Ascending aorta (tissue), 2 donors: ENCODE measurements at places on chromosomes 6 and 20.

- no peak for DNase-seq
Measured at GRCh38 chr20:36817496-36817895, 43.9 kb upstream of the DSN1 start.

- DNase-seq = peak; percentile 50
Measured at GRCh38 chr6:7201732-7202541, 94.2 kb downstream of the RREB1 start.

GRCh38 chr6:12165722-12166280 lies 124.4 kb upstream of the EDN1 start:
- no peak for DNase-seq

DNA sequence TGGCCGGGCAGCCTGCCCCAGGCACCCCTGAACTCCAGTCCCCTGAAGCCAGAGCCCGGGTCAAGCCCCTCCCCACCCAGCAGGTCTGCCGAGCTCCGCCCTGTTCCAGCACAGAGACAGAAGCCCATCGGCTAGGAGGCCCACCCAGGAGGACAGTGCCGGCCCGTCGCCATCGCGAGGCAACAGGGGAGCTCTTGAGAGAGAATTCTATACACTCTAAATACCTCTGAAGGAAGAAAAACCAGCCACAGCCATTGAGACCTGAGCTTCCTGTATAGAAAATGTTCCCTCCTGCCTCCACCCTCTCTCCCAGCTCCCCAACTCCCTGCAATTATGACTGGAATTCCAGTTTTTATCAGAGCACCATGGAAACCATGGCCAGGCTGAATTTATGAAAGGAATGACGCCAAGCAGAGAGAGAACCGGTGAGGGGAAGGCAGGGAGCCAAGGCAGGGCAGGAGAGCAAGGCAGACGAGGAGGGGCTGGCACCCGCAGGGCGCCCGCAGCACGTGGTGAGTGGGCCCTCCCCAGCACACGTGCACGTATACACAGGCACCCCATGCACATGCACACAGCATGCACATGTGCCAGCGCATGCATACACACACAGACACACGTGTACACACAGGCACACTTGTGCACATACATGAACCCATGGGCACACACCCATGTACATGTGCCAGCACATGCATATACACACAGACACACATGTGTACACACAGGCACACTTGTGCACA lies 27.6 kb upstream of the MRGBP start:
- no peak for DNase-seq

- no peak for DNase-seq
Measured at GRCh38 chr6:133705066-133705465, 183.8 kb upstream of the TCF21 start.

DNA sequence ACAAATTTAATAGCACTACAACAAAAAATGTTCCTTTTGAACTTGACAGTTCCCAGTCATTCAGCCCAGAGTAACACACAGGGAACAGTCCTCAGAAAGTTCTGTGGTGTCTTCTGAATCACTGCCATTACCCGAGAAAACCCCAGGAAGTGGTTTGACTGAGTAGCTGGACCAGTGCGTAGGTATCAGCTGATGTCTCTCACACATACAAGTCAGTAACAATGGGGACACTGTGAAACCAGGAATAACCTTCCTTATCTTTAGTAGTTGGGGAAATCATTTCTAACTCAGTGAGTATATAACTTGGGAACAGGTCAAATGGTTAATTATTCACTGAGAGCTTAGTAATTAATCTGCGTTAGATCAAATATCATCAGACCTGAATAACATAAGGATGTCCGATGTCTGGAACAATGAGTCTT lies 73.1 kb downstream of the HIVEP2 start:
- DNase-seq = peak; percentile 67

- DNase-seq = no peak
Measured at GRCh38 chr20:56166781-56167465, 81.6 kb upstream of the MC3R start.

GRCh38 chr6:170182781-170183120 lies 108.1 kb downstream of the DLL1 start:
- DNase-seq = no peak

- DNase-seq = no peak
Measured at GRCh38 chr6:139126255-139126654, 8.6 kb upstream of the HECA start.

DNA sequence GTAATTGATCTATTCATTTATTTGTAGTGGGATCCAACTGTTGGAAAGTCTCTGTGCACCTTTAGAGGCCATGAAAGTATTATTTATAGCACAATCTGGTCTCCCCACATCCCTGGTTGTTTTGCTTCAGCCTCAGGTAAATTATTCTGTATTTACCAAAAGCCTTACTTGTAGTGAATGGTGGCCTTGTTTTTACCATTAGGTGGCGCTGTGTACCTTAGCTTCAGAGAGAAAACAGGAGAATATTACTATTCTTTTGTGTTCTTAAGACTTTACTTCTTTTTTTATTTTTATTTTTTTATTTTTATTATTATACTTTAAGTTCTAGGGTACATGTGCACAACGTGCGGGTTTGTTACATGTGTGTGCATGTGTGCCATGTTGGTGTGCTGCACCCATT lies 23.7 kb downstream of the PEX7 start:
- no peak for DNase-seq

- no peak for DNase-seq
Measured at GRCh38 chr6:83008626-83009025, 57.0 kb downstream of the UBE3D start.

GRCh38 chr6:162750776-162751175 lies 23.0 kb downstream of the PACRG start:
- no peak for DNase-seq

DNA sequence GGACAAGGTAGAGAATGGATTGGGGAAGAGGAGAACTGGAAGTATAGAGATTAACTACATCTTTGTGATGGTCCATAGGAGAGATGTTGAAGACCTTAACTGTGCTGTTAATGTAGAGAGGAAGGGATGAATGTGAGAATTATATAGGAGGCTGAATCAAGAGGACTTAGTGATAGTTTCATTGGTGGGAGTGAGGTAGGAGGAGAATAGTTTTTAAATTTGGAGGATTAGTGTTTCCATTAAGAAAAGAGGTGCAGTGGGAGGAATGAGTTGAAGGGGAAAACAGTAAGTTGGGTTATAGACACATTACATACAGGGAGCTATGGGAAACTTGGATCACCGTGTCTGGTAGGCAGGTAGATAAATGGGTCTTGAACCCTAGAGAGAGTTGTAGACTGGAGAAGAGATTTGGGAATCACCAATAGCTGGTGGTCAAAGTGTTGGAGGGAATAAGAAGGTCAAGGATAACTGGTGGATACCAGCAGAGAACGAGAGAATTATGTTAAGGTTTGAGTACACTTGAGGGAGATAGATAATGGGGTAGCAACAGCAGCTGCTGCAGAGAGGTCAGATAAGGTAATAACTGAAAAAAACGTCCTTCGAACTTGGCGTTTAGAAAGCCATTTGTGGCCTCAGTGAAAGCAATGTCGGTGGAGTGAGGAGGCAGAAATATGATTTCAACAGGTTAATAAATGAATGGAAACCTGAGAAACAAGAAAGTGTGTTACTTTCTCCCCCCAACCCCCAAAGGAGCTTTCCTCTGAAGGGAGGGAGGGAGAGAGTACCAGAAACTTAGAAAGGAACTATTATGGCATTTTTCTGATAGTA lies 3.1 kb downstream of the C6orf89 start:
- no peak for DNase-seq

- no peak for DNase-seq
Measured at GRCh38 chr6:145517492-145517891, 217.8 kb downstream of the EPM2A start.

GRCh38 chr20:61555566-61555965 lies 303.5 kb downstream of the CDH4 start:
- DNase-seq = no peak

DNA sequence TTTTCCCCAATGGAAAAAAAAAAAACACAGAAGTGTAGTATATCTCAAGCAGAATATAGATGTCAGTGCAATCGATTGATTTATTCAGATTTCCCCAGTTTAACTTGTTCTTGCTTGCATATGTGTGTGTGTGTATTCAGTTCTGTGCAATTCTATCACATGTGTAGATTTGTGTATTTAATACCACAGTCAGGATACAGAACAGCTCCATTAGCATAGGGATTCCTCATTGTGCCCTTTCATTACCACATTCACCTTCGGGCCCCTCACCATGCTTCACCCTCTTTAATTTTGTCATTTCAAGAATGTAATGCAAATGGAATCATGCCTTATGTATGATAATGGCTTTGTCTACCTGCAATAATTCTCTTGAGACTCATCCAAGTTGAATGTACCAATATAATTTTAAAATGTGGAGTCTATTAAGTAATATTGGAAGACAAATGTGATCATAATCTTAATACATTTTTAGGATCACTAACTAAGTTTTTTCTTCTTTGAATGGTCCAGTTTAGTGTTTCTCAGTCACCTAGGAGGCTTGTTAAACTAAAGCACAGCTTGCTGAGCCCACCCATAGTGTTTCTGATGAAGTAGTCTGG lies 187.9 kb downstream of the TENT5A start:
- DNase-seq = no peak

DNA sequence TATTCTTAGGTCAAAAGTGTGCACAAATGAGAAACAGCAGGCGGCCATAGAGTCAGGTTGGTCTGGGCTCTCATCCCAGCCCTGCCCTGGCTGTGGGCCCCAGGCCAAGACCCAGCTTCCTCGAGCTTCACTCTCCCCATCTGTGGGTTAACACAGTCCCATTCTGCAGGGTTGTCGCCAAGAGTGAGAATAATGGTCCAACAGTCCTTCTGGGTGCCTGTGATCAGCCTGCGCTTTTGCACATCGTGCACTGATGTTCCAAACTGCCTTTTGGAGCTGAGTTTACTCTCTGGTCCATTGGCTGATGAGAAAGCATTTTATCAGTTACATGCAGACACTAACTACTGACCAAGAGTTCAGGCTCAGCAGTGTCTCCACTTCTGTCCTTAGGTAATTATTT lies 82.6 kb downstream of the INSM1 start:
- no peak for DNase-seq

DNA sequence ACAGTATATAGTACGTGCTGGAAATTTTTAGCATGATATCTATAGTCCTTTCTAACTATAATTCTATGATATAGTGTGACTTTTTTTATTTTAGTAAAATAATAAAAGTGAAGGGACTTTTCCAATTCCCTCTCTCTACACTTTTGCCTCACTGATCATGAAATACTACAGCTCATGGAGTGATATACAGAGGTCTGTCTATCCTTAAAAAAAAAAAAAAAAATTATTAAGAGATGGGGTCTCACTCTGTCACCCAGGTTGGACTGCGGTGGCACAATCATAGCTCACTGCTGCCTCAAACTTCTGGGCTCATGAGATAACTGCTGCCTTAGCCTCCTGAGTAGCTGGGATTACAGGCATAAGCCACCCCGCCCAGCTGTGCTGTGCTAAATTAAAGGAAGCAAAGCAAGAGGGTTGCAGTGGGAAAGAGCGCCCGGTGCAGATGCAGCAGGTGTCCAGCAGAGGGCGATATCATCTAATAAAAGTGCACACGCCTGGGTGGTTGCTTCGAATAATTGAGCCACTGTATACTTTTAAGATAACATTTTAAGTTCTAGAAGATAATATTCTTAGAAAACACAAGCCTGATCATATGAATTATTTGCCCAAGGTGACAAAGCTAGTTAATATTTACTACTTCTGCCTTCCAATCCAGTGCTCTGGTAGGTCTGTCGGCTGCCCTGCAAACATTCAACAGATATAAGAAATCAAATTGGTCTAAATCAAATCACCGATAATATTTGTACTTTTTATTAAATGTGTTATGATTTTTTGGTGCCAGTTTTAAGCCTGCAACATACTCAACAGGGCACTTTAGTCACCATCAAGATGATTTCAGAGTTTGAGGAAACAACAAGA lies 94.9 kb upstream of the NT5E start:
- peak; percentile 87 for DNase-seq

DNA sequence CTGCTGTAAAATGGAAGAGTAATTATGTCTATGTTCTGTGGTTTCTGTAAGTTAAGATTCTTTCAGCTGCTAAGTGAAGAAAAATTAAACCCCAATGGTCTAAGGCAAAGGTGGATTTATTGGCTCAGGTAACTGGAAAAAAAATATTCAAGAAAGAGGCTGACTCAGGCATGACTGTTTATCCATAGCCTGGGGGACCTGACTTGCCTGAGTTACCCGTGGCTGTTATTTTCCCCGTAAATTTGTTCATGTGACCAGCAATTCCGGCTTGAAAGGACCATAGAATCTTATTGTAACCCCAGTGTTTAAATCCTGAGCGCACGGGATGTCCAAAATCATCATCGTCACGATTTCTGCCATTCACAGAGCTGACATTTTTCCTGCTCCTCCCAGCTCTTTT lies 32.3 kb upstream of the SULF2 start:
- DNase-seq = no peak

DNA sequence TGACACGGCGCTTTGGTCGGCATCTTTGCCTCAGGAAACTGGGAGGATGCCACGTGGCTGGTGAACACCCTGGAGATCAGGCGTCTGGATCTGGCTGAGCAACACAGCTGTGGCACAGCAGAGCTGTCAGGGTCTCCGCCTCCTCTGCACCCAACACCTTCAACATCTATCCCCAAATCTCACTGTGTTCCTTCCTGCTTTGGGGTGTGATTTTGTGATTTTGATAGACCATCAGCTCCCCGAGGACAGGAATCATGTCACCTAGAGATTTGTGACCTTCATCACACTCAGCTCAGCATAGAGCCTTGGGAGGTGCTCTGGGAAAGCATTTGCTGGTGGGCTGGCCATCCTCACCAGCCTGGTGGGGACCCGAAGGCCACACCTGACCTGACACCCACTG lies 203.7 kb upstream of the FOXQ1 start:
- no peak for DNase-seq

GRCh38 chr6:90118069-90118468 lies 178.6 kb downstream of the BACH2 start:
- DNase-seq = no peak

GRCh38 chr6:127120023-127120786 lies 1.7 kb downstream of the RSPO3 start:
- DNase-seq = no peak

- no peak for DNase-seq
Measured at GRCh38 chr6:39520916-39521315, 198.4 kb upstream of the KCNK16 start.

DNA sequence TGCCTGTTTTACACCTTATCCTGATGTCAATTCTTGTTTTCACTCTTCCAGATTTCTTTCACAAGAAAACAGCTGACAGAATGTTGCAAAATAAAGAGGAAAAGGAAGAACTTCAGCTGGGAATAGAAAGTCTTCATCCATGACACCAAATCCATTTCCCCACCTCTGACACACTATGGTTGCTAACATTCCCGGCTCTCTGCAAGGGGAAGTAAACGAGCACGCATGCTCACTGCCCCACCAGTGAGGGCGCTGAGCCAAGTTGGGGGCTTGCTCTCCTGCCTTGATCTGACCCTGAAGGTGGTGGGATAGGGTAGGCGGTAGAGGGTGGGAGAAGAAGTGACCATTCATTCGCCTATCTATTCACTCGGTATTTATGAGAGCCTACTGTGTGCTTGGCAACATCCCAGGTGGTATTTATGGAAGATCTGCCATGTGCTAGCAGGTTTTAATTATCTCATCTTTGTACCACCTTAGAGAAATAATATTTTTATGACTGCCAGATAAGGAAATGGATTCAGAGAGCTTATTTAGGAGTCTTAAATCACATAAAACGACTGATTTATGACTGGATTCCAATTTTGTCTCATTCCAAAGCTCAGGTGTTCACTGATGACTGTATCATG lies 206.2 kb downstream of the FOXC1 start:
- no peak for DNase-seq
